ENCODE measurements at places on chromosomes 16 and 17.

GRCh38 chr16:12976936-12977335 lies 75.5 kb downstream of the SHISA9 start:
- DNase-seq, result no peak

- DNase-seq, result no peak
Observed at GRCh38 chr16:69064764-69065313, 40.6 kb upstream of the HAS3 start.

DNA sequence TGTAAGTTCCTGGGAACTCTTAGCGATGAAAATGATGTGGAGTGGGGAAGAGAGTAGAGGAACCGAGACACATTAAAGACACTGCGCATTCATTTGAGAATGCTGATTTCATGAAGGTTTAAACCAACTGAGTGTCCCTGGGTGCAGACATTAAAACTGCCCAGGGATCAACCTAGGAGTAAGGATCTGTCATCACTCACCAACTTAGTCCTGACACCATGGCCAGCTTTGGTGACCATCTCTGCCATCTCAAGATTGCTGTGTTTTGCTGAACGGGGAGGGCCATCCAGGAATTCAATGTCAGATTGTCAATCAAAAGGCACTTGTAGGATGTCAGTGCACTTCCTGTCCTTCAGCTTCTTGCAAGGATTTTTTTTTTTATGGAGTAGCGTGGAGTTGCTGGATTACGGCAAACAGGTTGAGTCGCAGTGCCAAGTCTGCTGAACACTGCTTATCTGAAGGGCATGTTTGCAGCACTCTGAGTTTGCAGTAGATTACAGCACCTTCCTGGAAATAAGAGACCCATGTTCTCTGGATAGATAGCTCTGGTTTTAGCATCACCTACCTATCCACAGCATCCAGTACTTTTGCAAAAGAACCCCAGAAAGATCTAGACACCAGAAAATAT lies 258.1 kb upstream of the IRX3 start:
- DNase-seq, result no peak

GRCh38 chr16:63998-64913 lies 8.2 kb downstream of the RHBDF1 start:
- no peak for DNase-seq

DNA sequence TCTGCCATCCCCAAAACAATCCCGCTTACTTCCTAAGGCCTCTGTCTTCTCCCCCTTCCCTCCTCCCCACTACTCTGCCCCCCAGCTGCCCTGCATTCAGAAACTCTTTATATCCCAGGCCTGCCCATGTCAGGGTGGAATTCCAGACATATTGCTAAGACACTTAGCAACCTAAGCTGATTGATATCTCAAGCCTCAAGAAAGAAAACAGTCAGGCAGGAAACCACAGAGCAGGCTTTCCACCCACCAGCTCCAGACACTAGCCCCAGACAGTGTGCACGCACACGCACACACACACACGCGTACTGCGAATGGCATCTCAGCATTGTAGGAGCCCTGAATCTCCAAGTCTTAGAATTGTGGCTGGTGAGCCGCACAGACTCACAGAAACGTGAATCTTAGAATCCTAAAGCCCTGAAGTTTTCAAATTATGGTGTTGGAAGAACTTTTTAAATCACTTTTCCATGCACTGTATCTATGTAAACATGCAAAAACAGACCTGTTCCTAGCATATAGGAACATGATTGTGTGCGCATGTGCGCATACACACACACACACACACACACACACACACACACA lies 8.8 kb upstream of the LPCAT2 start:
- DNase-seq, result no peak

- no peak for DNase-seq
Observed at GRCh38 chr16:1920727-1921171, 2.5 kb upstream of the HS3ST6 start.

DNA sequence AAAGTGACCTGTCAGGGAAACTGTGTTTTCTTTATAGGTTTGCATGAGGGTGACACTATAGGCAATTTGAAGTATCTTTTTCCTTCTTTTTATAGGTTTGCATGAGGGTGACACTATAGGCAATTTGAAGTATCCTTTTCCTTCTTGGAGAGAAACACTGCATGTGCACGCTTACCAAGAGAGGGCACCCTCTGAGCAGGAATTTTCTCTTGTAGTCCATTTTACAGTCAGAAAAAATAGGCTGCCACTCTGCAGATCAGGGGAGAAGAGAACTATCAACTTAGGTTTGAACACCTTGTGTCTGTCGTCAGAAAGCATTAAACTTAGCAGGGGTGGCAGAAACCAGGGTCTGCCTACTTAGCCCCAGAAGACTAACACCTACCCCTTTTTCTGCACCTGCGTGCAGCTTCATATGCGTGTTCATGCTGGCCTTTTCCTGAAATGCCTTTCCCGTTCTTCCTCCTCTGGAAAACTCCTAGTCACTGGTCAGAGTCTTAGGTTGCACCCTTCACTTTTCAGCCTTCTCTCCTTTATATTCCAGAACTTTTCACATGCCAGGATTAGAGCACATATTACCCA lies 16.4 kb upstream of the SMIM36 start:
- no peak for DNase-seq

GRCh38 chr16:68665501-68665900 lies 20.4 kb downstream of the CDH3 start:
- no peak for DNase-seq
